NCI-H187 (cell line): ENCODE measurements at places on chromosomes 5 and 9.

DNA sequence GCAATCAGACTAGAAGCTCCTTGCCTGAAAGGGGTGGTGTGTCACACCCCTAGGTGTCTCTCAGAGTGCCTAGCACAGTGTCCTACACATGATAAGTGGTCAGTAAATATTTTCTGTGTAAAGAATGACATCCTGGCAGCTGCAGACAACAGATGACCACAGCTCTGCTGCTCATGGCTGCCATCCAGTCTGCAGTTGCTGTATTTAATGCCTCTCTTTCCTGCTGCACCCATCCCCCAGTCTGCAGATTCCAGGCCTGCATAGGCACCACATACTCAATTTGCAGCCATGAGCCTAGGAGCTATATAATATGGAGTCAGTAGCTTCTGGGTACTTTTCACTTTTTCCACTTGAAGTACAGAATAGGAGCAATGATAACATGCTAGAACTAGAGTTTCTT lies 94.9 kb upstream of the NR4A3 start:
- DNase-seq: no peak

DNA sequence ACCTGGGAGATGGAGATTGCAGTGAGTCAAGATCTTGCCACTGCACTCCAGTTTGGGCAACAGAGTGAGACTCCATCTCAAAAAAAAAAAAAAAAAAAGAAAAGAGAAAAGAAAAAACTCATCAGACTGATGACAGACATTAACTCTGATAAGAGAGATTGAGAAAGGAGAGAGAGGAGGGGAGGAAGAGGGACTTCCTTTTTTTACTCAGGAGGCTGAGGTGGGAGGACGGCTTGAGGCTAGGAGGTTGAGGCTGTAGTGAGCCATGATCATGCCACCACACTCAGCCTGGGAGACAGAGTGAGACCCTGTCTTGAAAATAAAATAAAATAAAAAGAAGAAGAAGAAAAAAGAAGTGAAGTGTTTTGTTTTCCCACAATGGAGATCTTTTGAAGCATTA lies 9.7 kb upstream of the MSMP start:
- DNase-seq: no peak

DNA sequence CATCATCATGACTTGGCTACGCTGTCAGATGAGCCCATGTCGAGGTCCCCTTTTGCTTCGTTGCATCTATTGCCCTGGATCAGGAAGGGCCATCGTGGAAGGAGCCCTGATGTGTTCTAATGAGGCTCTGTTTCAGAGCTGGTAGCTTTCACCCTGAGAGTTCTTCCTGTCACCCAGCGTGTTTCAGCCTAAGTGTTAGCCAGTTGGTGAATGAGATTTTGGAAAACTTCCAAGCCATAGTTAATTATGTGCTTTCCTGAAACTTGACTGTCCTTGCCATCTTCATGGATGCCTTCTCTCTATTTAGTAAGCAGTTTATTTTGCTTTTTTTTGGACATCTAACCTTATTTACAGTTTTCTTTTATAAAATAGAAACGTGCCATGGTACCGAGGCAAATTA lies 1695.4 kb upstream of the WWC1 start:
- DNase-seq: no peak

GRCh38 chr5:2892466-2893000 lies 141.1 kb upstream of the IRX2 start:
- DNase-seq: no peak

GRCh38 chr5:28254846-28255245 lies 1216.5 kb upstream of the CDH9 start:
- DNase-seq: no peak

DNA sequence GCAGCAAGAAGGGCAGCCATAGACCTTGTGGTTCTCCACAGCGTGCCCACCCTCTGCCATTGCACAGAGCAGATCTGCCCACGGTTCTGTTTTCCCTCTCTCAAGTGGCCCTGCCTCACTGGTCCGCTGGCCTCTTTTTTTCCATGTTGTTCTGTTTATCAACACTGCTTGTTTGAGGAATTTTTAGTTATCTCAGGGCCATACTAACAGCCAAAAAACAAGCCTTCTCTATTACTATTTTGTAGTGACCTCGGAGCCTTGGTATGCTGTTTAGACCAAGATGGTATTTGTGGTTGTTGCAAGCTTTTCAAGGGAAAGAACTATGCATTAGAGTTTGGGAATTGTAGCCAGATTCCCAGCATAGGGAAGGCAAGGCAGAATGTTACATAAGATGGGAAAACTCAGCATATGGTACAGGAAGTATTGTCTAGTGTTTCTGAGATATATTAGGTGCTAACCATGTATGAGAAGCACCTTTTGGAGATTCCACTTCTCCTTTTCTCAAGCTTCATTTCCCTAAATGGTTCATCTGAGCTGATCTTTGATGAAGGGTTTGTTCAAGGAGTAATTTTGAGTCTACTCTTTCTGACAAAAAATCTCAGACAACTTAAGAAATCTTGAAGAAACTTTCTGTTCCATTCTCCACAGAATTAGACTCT lies 54.3 kb downstream of the NUP214 start:
- no peak for DNase-seq

GRCh38 chr5:154287136-154287535 lies 96.6 kb downstream of the GALNT10 start:
- no peak for DNase-seq

DNA sequence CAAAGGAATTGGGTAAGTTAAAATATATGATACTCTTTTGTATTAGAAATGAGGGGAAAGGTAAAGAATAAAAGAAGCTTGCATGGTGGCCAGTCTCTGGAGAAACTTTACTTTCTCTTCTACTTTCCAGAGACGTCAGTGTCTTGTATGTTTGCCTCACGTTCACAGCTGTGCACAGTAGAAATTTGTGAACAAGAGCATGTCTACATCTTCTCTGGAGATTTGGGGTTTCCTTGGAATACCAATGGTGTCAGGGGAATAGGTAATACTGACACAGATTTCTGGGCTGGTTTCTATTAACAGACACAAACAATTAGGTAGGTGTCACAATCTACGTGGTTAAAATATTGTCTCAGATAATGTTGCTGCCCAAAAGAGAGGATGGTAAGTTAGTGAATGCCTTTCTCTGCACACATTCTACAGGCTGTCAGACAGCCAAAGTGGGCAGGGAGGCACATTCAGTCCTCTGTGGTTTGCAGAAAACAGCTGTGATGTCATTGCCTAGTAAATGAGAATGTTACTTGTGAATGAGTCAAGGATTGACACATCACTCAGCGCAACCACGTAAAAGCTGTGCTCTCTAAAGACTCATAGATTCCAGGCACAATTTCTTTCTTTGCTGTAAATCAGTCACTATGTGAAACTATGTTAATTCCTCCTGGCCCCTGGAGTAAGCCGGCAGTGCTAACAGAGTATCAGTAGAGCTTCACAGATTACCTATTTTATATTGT lies 397.1 kb downstream of the MAN2A1 start:
- DNase-seq: no peak

- no peak for DNase-seq
These were observed 5.5 kb downstream of the NSMF start for GRCh38 chr9:137453643-137454081.

DNA sequence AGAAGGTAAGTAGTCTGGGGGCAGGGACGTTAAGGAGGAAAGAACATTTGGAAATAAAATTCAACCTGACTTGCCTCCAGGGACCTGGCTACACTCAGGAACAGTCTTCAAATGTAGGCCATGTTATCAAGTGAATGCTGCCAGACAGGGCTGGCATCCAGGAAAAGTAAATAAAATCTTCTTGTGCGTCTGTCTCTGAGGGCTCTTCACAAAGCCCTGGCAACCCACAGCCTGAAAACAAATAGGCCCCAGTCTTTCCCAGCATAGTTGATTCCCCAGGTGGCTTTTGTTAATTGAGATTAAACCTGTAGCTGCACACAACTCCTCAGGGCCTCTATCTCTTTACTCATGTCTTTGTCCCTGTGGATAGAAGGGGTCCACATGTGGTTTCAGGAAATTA lies 55.4 kb downstream of the STK32A start:
- DNase-seq: no peak

GRCh38 chr9:133471551-133472276 lies 7.2 kb downstream of the SLC2A6 start:
- no peak for DNase-seq

- DNase-seq: no peak
These were observed 320.2 kb downstream of the CTNND2 start for GRCh38 chr5:11584017-11584416.

DNA sequence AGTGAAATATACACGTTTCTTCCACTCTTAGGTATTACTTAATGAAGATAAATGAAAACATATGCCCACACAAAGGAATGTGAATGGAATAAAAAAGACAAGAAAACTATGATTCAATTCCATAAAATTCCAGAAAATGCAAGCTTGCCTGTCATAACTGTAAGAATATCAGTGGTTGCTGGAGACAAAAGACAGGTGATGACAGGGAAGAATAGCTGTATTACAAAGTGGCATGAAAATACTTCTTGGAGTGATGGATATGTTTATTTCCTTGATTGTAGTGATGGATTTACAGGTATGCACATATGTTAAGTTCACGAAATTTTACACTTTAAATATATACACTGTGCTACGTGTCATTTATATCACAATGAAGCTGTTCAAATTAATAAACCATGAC lies 553.3 kb downstream of the HTR1A start:
- DNase-seq: no peak

- no peak for DNase-seq
These were observed 82.3 kb downstream of the PTCD2 start for GRCh38 chr5:72402381-72402890.

- no peak for DNase-seq
These were observed 136.3 kb upstream of the ANKRD55 start for GRCh38 chr5:56369361-56369811.

DNA sequence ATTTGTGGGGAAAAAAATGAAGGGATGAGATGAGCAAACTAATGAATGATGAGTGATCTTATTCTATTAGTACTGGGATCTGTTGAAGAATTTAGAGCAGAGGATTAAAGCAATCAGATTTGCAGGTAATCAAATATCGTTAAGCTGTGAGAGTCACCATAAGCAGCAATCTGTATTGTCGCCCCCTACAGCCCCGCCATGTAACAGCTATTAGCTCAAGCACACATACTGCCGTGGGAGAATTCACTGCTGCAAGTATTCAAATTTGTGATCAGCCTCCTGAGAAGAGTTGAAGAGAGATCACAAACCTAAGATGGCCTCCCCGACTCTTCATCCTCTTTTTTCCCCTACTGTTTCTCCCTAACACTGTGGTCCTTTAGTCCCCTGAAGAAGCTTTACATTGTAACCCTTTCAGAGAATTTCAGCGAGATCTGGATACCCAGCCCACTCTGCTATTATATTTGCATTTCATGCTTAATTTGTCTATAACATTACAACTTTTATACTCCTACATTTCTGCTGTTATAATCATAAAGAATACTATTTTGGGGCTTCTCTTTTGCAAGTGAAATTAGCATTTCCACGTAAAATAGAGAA lies 28.5 kb upstream of the PHF24 start:
- no peak for DNase-seq

GRCh38 chr9:133728856-133729616 lies 9.1 kb downstream of the SARDH start:
- no peak for DNase-seq

- DNase-seq: no peak
These were observed 88.0 kb downstream of the FEM1C start for GRCh38 chr5:115456539-115457040.

DNA sequence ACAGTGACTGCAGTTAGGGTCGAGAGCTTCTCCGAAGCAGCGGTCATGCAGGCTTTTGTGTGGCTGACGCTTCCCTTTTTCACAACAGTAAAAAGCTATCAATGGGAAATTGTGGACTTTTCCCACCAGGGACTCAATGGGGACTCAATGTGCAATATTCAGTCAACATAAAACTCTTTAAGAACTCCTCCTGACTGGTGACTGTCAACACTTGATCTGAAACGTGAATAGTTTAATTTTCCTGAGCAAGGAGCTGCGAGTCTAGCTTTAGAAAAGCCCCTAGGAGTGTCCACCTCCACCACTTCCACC lies 28.7 kb downstream of the EXOC3 start:
- DNase-seq: no peak
